ENCODE measurements at places on chromosomes 3 and 15.

DNA sequence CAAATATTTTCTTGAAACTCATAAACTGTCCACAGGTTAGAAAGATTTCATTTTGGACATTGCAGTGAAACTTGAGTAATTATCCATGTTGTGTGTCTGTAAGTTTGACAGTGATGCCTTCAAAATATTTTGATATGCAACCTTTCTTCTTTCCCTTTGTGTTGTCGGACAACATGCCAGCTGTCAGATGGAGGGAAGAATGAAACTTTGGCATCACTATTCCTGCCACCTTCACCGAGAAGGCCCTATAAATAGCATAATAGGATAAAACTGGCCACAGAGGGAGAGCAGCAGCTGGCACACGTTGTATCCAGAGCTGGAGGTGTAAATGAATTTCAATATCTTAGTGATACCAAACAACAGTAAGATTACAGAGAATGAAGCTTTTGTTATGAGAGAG lies 436.7 kb upstream of the CFAP20DC start:
- H3K36me3 ChIP-seq = no peaks in the 10 kb centered on the region
- H3K27me3 ChIP-seq = no peaks in the 10 kb centered on the region
- no peak for DNase-seq
- no peaks in the 10 kb centered on the region for H3K4me1 ChIP-seq

DNA sequence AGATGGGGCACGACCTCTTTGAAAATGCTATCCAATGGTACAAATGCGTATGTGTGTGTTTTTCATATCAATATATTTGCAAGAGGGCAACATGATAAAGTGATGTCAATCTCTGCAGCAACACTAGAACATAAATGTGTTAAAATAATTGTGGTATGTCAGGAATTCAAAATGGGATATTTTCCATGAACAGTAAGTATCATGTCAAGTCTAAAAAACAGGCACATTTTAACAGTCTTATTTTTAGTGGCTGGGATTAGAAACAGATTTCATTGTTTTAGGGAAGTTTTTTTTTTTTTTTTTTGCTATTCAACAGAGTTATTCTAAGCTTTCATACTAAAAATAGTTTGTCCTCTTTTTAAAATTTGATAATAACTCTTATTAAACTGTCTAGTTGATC lies 209.8 kb downstream of the GAP43 start:
- H3K27me3 ChIP-seq = peaks cover 17% of the 10 kb centered on the region
- DNase-seq = no peak
- H3K4me3 ChIP-seq = no peak overlapping the region
- H3K4me1 ChIP-seq = no peaks in the 10 kb centered on the region
- no peaks in the 10 kb centered on the region for H3K36me3 ChIP-seq
- no peak overlapping the region for H3K27ac ChIP-seq

GRCh38 chr3:88000853-88001252 lies 58.0 kb downstream of the CGGBP1 start:
- no peak overlapping the region for H3K27ac ChIP-seq
- no peaks in the 10 kb centered on the region for H3K27me3 ChIP-seq
- H3K36me3 ChIP-seq = no peaks in the 10 kb centered on the region
- H3K4me1 ChIP-seq = peaks cover 9% of the 10 kb centered on the region
- peak overlapping the region; percentile 30 for H3K4me3 ChIP-seq

DNA sequence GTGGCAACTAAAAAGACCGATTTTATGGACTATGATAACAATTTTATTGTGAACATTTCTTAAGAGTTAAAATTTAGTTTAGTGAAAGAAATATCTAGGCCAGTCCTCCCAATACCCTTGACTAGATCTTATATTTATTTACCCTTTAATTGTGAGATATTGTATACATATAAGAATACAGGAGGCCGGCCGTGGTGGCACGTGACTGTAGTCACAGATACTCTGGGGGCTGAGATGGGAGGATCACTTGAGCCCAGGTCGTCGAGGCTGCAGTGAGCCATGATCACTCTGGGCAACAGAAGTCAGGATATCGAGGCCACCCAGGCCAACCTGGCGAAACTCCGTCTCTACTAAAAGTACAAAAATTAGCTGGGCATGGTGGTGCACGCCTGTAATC lies 756 bp upstream of the RMDN3 start:
- H3K36me3 ChIP-seq = peaks cover 19% of the 10 kb centered on the region
- H3K27me3 ChIP-seq = no peaks in the 10 kb centered on the region
- peaks cover 18% of the 10 kb centered on the region for H3K4me1 ChIP-seq
- H3K27ac ChIP-seq = peak overlapping the region; percentile 98
- DNase-seq = no peak
- peak overlapping the region; percentile 97 for H3K4me3 ChIP-seq

- H3K27ac ChIP-seq = no peak overlapping the region
- DNase-seq = no peak
- no peak overlapping the region for H3K4me3 ChIP-seq
- peaks cover 46% of the 10 kb centered on the region for H3K36me3 ChIP-seq
- H3K27me3 ChIP-seq = no peaks in the 10 kb centered on the region
- H3K4me1 ChIP-seq = peaks cover 2% of the 10 kb centered on the region
These were observed 62.7 kb downstream of the KLHL6 start for GRCh38 chr3:183492849-183493179.

GRCh38 chr15:99450896-99451358 lies 114.9 kb upstream of the MEF2A start:
- H3K36me3 ChIP-seq = no peaks in the 10 kb centered on the region
- H3K4me1 ChIP-seq = peaks cover 58% of the 10 kb centered on the region
- no peaks in the 10 kb centered on the region for H3K27me3 ChIP-seq
- no peak for DNase-seq

- no peaks in the 10 kb centered on the region for H3K36me3 ChIP-seq
- peaks cover 26% of the 10 kb centered on the region for H3K27me3 ChIP-seq
- peaks cover 15% of the 10 kb centered on the region for H3K4me1 ChIP-seq
- H3K27ac ChIP-seq = no peak overlapping the region
- no peak for DNase-seq
These were observed 20.7 kb downstream of the MB21D2 start for GRCh38 chr3:192897005-192897404.

GRCh38 chr3:23697416-23697815 lies 108.3 kb upstream of the UBE2E1 start:
- DNase-seq = no peak
- H3K27me3 ChIP-seq = peaks cover 5% of the 10 kb centered on the region
- no peaks in the 10 kb centered on the region for H3K36me3 ChIP-seq
- H3K4me1 ChIP-seq = no peaks in the 10 kb centered on the region
- no peak overlapping the region for H3K27ac ChIP-seq

GRCh38 chr3:194268654-194269512 lies 82.2 kb downstream of the CPN2 start:
- no peak overlapping the region for H3K4me3 ChIP-seq
- no peak for DNase-seq
- no peak overlapping the region for H3K27ac ChIP-seq

DNA sequence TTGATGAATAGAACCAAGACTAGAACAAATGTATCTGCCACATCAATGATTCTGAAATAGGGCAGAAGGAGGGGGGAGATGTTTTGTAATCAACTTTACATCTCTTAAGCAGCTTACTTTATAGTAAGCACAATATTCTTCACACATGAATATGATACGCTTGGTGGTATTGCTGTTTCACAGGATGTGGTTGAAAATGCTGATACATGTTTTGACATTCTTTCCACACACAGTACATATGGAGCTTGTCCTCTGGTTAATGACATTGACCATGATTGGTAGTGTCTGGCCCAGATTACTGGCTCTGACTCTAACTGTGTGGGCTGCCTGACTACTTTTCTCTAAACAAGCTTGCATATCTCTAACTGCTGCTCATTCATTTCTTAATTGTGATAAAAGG lies 168.9 kb downstream of the KLHL25 start:
- H3K27me3 ChIP-seq = no peaks in the 10 kb centered on the region
- H3K4me3 ChIP-seq = no peak overlapping the region
- no peak for DNase-seq
- peaks cover 23% of the 10 kb centered on the region for H3K36me3 ChIP-seq
- no peak overlapping the region for H3K27ac ChIP-seq

- no peak for DNase-seq
- no peaks in the 10 kb centered on the region for H3K27me3 ChIP-seq
- H3K4me3 ChIP-seq = no peak overlapping the region
- H3K27ac ChIP-seq = no peak overlapping the region
- no peaks in the 10 kb centered on the region for H3K4me1 ChIP-seq
- no peaks in the 10 kb centered on the region for H3K36me3 ChIP-seq
These were observed 23.5 kb upstream of the SLC4A7 start for GRCh38 chr3:27507515-27508266.

DNA sequence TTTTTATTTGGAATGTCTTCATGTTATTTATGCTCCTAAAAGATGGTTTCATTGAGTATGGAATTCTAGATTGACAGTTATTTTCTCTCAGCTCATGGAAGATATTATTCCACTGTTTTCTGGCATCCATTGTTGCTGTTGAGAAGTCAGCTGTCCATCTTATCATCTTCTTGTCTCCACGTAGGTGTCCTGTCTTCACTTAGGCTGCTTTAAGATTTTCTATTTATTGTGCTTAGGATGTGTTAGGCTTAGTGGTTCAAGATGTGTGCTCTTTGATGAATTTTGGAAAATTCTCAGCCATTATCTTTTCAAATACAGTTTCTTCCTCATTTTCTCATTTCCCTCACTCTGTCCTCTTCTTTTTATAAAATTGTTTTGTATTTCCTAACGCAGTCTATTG lies 52.0 kb downstream of the SNRK start:
- no peaks in the 10 kb centered on the region for H3K27me3 ChIP-seq
- peaks cover 4% of the 10 kb centered on the region for H3K4me1 ChIP-seq
- no peak overlapping the region for H3K4me3 ChIP-seq
- no peak for DNase-seq
- peaks cover 67% of the 10 kb centered on the region for H3K36me3 ChIP-seq

DNA sequence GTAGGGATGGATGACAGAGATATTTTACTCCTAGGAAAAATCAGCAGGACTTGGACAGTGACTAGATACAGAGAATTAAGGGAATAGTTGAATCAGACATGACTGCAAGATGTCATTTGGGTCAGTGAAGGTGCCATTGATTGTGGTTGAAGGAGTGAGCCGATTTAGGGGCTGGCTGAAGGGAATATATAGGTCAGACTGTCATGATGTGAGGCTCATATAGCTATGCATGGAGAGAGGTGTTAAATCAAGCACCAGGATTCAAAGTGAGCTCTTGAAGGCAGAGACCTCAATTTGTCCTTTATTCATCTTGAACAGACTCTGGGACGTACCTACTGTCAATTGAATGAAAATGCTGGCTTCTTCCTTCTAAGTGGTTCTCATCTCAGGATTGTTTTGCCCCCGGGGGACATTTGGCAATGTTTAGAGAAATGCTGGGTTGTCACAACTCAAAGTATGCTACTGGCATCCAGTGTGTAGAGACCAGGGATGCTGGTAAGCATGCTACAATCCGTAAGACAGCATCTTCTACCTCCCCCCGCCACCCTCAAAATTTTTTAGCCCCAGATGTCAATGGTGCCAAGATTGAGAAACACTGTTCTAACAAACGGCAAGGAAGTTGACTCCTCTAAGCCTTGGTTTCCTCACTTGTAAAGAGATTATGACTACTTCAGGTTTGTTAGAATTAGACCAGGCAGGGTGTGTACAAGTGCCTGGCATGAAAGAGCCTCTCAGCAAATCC lies 7.8 kb downstream of the ATP2C1 start:
- H3K36me3 ChIP-seq = peaks cover 2% of the 10 kb centered on the region
- no peak for DNase-seq
- peaks cover 36% of the 10 kb centered on the region for H3K4me1 ChIP-seq
- H3K27ac ChIP-seq = no peak overlapping the region
- H3K4me3 ChIP-seq = no peak overlapping the region
- H3K27me3 ChIP-seq = no peaks in the 10 kb centered on the region

- H3K4me1 ChIP-seq = peaks cover 14% of the 10 kb centered on the region
- H3K27me3 ChIP-seq = peaks cover 3% of the 10 kb centered on the region
- H3K36me3 ChIP-seq = peaks cover 2% of the 10 kb centered on the region
- H3K27ac ChIP-seq = no peak overlapping the region
These were observed 2.6 kb upstream of the UBE2Q2 start for GRCh38 chr15:75840659-75841058.

- H3K4me1 ChIP-seq = no peaks in the 10 kb centered on the region
- H3K27ac ChIP-seq = no peak overlapping the region
- H3K27me3 ChIP-seq = no peaks in the 10 kb centered on the region
These were observed 61.1 kb downstream of the ST3GAL6 start for GRCh38 chr3:98824256-98824655.

- H3K27me3 ChIP-seq = peaks cover 51% of the 10 kb centered on the region
- peaks cover 5% of the 10 kb centered on the region for H3K4me1 ChIP-seq
- H3K36me3 ChIP-seq = no peaks in the 10 kb centered on the region
- H3K27ac ChIP-seq = no peak overlapping the region
- H3K4me3 ChIP-seq = no peak overlapping the region
- DNase-seq = no peak
These were observed 1.0 kb upstream of the RYR3 start for GRCh38 chr15:33309602-33310276.

GRCh38 chr3:108159865-108160264 lies 62.4 kb downstream of the IFT57 start:
- peaks cover 35% of the 10 kb centered on the region for H3K36me3 ChIP-seq
- DNase-seq = no peak
- no peaks in the 10 kb centered on the region for H3K27me3 ChIP-seq

DNA sequence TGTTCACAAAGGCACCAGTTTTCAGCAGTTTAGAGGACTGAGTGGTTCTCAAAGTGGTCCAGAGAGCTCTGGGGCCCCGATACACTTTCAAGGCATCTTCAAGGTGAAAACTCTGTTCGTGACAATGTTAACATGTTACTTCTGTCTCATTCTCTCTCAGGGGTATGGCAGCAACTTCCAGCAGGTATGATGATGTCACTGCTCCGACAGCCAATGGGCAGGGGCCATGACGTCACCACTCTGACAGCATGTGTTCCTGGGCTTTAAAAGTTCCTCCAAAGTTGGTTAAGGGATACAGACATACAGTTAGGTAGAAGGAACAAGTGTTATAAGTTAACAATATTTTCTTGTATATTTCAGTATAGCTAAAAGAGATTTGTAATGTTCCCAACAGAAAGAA lies 87.9 kb downstream of the KLF15 start:
- H3K4me3 ChIP-seq = no peak overlapping the region
- H3K27me3 ChIP-seq = peaks cover 41% of the 10 kb centered on the region
- no peak for DNase-seq
- H3K4me1 ChIP-seq = peaks cover 3% of the 10 kb centered on the region

DNA sequence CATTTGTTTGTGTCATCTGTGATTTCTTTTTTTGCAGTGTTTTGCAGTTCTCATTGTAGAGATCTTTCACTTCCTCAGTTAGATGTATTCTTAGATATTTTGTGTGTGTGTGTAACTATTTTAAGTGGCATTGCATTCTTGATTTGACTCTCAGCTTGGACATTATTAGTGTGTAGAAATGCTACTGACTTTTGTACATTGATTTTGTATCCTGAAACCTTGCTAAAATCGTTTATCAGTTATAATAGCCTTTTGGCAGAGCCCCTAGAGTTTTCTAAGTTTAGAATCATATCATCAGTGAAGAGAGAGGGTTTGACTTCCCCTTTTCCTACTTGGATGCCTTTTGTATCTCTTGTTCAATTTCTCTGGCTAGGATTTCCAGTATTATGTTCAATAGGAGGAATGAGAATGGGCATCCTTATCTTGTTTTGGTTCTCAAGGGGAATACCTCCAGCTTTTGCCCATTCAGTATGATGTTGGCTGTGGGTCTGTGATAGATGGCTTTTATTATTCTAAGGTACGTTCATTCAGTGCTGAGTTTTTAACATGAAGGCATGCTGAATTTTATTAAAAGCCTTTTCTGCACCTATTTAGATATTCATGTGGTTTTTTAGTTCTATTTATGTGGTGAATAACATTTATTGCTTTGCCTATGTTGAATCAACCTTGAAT lies 211.7 kb downstream of the MBNL1 start:
- H3K27me3 ChIP-seq = no peaks in the 10 kb centered on the region
- H3K27ac ChIP-seq = peak overlapping the region; percentile 98
- H3K4me3 ChIP-seq = peak overlapping the region; percentile 79
- H3K36me3 ChIP-seq = peaks cover 74% of the 10 kb centered on the region
- DNase-seq = no peak
- H3K4me1 ChIP-seq = peaks cover 88% of the 10 kb centered on the region

- no peak overlapping the region for H3K27ac ChIP-seq
- no peak overlapping the region for H3K4me3 ChIP-seq
- no peaks in the 10 kb centered on the region for H3K27me3 ChIP-seq
- no peaks in the 10 kb centered on the region for H3K4me1 ChIP-seq
- no peak for DNase-seq
These were observed 713.3 kb downstream of the GBE1 start for GRCh38 chr3:81048058-81048665.

Data from stimulated activated naive B cell treated with anti-CD40 and anti-IgM and Interleukin-4, amounts not matched to agents 10 μg/mL and 1 μg/mL and 100 μg/mL, for 72 hours (primary cell).